ENCODE measurements at places on chromosomes 2 and 18.
A peak's percentile ranks its signal among the peaks of the same experiment; 100 is the strongest.

- no peak for DNase-seq
These were observed 34.2 kb upstream of the NT5DC4 start for GRCh38 chr2:112686348-112687217.

DNA sequence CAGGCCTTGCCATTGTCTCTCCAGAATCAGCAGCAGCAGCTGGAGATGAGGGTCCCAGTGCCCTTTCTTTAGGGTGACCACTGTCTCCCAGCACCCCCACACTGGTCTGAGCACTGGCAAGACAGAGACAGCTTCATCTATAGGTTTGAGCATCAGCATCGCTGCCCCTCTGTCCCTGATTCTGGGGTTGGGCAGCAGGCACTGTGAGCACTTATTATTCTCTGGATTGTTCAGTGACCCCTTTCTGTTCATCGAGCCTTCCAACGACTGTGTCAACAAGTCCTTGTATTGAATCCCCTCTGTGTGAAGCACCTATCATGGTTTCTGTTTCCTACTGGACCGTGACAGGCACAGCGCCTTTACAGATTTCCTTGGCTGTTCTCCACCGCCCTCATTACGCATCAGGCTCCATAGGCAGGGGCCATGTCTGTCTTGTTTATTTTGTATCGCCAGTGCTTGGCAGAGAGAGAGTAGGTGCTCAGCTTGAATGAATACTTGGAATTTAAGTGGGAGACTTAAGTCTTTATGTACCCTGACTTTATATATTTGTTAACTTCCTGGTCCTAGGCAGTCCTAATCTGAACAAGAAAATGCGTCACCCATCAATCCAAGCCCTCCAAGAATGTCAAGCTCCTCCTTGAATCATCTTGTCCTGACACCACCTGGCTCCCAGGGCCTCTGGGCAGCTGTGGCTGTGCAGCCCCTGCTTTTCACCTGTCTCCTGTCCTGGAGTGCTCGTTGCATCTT is 11.4 kb downstream of the MALL start:
- peak; percentile 84 for DNase-seq

GRCh38 chr18:28890791-28891190 is 713.9 kb upstream of the CDH2 start:
- no peak for DNase-seq

- DNase-seq, result no peak
These were observed 514.0 kb downstream of the GALR1 start for GRCh38 chr18:77763530-77764145.

- no peak for DNase-seq
These were observed 19.4 kb downstream of the AGFG1 start for GRCh38 chr2:227491386-227491785.

DNA sequence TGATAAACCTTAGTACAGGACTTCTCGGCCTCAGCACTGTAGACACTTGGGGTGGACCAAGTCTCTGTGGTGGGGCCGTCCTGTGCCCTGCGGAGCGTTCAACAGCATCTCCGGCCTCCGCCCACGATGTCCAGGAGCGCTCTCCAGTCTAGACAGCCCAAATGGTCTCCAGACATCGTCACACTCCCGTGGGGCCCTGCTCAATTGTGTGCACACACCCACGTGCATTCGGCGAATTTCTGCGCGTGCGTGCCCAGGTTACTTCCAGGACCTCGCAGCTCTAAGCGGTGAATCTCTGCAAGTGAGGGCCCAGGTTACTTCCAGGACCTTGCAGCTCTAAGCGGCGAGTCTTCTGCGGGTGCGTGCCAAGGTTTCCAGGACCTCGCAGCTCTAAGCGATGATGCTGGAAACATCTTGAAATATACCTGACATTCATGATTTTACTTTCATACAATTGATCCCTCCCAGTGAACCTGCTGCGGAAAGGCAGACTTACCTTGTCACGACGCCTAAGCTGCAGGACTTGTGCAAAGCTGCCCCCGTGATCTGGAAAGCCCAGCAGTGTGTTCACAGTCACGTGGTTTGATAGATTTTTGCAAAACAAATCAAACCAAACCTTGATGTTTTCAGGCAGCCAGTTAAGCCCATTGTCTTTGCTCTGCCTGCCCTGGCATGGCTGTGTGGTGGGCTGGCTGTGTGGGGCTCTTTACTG is 16.1 kb upstream of the OTOS start:
- DNase-seq, result no peak

GRCh38 chr18:62388855-62389760 is 64.0 kb downstream of the TNFRSF11A start:
- no peak for DNase-seq

DNA sequence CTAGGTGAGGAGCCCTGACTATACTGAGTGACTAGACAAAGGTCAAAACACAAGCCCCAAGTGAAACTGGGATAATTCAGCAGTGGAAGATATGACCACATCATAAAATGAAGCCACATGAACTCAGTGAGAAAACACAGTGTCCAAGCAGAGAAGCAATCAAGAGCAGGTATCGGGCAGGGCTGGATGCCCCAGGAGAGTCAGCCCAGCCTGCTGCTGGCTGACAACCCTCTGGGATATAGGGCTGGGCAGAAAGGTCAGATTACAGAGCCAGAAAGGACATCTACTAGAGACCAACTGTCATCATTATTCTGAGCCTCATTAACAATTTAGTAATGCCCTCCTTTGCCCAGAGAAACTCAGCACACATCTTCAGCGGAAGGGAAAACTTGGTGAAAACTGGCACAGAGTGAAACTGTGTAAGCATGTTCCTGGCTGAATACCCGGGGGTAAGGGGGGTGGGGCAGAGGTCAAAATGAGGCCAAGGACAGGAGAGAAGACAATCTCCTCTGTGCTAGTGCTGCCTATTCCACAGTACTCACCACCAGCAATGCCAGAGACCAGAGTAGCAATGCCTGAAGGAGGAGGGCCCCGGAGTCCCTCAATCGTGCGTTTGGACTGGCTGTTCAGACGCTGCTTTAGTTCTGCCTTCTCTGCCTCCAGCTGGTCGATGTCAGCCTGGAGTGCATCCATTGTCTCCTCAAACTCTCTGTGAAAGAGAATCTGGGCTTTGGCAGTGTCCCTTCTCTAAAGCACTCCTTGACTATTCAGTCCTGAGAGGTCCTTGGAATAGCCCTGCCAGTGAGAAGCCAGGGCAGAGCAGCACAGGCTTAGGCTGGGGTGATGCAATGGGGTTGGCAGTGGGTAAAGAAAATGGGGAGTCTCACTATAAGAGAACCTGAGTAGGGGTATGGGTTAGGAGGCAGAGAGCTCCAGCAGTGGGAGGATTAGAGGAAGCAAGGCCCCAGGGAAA is 15.3 kb downstream of the DCTN1 start:
- no peak for DNase-seq

DNA sequence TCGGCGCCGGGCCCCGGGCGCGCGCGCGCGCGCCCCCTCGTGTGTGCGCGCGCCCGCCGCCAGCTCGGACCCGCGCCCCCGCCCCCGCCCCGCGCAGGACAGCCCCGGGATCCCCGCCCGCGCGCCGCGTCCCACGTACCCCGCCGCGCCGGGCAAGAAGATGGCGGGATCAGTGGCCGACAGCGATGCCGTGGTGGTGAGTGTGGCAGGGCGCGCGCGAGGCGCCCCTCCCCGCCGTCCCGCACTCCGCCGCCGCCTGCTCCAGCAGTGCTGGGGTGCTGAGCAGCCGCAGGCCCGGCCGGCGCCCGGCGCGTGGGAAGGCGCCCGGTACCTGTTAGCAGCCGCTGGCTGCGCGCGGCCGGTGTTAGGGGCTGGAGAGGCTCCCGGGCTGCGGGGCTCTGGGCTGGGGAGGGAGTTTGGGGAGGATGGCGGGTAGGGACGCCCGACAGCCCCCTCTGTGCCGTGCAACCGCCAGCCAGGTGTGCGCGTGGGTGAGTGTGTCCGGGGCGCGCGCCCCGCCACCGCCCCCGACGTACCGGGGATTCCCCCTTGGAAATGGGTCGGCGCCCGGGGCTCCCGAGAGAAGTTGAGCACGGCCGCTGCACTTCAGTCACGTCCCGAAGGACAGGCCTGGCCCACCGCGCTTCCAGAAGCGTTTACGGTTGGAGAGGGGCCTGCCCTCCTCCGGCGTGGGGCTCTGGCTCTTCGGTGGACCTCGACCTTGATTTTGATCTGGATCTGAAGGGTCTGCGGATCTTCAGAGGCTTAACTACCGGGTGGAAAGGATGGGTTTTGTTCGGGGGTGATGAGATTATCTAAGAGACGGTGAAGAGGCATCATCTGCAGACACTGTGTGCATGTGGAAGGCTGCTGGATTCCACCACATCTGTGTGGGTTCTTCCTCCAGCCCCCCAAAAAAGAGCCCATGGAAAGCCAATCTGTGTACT is 697 bp downstream of the LGALSL start:
- peak; percentile 8 for DNase-seq

DNA sequence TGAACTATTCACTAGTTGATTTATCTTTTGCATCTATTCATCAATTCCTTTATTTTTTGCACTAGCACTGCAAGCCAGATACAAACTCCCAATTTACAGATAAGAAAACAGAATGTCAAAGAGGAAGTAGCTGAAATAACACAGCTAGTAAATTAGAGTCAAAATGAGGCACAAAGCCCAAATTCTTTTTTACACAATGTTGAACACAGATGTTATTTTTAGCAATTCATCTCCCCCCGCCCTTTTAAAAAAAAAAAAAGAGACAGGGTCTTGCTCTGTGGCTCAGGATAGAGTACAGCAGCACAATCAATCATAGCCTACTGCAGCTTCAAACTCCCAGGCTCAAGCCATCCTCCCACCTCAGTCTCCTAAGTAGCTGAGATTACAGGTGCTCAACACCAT is 127.8 kb downstream of the CCBE1 start:
- DNase-seq, result no peak
